Activated CD4-positive, alpha-beta T cell treated with anti-CD3 and anti-CD28 coated beads, Interleukin-2, Interleukin-4, amounts not matched to agents 100 ng/mL and 50 ng/mL, durations not matched to agents 16 hours and 8 hours (primary cell): ENCODE measurements at places on chromosomes 5 and 9.
A peak's percentile ranks its signal among the peaks of the same experiment; 100 is the strongest.

DNA sequence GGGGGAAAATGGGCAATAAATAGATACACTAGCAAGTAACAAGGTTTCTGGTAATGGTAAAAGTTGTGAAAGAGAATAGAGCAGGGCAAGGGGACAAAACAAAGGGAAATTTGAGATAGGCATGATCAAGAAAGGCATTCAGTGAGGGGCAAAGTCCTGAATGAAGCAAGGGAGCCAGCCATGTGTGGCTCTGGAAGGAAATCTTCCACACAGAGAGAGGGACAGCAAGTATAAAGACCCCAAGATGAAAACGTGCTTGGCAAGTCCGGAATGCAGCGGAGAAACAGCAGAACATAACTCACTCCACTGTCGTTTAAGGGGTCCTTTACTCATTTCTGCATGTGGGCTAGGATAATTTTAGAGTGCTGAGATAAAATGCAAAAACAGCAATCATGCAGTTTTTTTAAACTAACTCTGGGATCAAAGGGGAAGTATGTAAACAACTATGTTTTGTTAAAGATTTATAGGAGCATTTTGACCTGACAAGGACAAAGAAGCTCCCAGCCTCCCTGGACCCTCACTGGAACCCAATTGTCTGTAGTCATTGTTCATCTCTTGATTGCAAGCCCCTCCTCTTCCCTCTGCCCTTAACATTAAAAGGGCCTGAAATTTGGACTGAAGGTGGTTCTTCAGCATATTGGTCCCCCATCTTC is 22.9 kb upstream of the AOPEP start:
- no peak for DNase-seq

DNA sequence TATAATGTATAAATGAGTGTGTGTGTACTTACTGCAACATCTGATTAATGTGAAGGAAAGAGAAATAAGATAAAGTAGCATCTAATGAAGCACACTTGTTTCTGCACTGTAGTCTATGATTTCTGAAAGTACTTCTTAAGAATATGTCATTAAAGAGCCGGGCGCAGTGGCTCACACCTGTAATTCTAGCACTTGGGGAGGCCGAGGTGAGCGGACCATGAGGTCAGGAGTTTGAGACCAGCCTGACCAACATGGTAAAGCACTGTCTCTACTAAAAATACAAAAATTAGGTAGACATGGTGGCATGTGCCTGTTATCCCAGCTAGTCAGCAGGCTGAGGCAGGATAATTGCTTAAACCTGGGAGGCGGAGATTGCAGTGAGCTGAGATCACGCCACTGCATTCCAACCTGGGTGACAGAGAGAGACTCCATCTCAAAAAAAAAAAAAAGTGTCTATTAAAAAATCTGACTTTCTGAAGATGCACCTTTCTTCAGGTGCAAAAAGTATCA is 556.9 kb downstream of the PTPRD start:
- no peak for DNase-seq

- DNase-seq, result no peak
Observed at GRCh38 chr9:104997536-104997935, 69.6 kb upstream of the ABCA1 start.

- DNase-seq, result no peak
Observed at GRCh38 chr5:41840251-41840650, 30.0 kb downstream of the OXCT1 start.

GRCh38 chr9:24298912-24299311 is 246.8 kb downstream of the IZUMO3 start:
- DNase-seq, result no peak

DNA sequence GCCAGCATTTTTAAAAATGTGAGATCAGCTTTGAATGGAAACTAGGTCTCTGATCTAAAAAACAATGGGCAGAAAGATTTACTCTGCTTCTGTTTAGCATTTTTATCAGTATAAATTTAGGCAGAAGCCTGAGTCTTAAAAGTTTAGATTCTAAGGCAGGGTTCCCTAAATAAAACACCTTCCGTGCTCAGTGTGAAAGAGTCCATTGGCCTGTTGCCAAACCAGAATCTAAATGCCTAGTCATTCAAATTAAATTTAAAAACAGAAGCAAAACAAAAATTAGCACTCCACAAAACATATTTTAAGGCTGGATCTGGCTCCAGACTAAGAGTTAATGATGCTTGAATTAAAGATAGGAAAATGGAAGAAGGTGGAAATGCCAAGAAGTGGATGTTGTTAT is 4.5 kb downstream of the TYRP1 start:
- DNase-seq, result no peak

DNA sequence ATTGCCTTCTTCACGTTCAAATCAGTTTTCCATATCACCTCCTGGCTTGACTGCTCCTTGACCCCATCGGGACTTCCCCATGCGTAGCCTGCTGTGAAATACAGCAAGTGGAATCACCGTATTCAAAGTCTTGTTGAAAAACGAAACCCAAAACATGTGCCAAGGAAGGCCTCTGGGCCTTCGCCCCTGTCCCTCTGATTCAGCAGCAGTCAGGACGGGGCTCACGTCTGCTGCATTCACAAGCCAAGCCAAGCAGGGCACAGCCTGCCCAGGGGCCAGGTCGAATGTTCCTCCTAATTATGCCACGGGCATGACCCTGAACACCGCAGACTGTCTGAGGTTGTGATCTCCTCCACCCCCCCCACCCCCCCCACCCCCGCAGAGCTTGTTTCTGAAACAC is 960 bp upstream of the CTNND2 start:
- no peak for DNase-seq

GRCh38 chr5:124706729-124707361 is 39.6 kb downstream of the ZNF608 start:
- no peak for DNase-seq

- peak; percentile 68 for DNase-seq
Observed at GRCh38 chr9:34985311-34985899, 4.1 kb upstream of the DNAJB5 start.

DNA sequence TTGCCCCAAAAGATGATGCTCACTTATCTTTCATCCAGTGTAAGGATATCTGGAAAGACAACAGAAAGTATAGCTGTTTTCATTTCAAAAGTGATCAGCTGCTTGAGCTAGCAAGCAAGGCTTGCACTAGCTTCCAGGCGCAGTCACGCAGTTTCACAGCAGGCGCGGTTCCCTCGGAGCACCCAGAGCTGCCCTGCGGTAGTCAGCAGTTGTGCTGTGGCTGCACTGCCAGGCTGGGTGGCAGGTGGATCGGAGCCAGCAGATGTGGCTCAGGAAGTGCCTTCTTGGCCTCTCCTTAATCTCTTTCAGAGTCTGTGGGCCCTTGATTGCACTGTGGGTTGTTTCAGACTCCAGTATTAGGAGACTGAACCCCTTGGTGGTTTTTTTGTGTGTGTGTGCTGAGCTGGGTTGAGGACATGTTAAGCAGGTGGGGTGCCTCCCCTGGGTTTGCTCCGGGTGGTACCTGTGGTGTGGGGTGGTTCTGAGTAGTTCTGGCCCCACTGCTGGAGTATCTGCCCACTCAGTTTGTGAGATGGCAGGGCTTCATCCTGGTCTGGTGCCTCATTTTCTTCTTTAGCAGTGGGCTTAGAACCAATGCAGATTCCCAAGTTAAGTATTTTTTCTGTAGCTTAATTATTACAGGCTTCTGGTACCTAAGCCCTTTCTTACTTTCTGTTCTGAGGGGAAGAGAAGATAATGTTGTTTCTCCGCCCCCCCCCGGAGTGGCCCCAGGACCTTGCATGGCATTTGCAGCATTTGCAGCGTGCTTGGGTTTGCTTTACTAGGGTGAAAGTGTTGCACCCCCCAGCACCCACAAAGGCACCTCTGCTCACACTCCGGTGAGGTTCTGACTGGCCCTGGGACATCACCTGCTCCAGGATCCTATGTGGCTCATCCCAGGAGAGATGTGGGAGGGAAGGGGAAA is 16.4 kb downstream of the TENT4A start:
- DNase-seq, result peak; percentile 46
